Hypothalamus (tissue), 51 donors: ENCODE measurements at places on chromosomes 2 and 18.

DNA sequence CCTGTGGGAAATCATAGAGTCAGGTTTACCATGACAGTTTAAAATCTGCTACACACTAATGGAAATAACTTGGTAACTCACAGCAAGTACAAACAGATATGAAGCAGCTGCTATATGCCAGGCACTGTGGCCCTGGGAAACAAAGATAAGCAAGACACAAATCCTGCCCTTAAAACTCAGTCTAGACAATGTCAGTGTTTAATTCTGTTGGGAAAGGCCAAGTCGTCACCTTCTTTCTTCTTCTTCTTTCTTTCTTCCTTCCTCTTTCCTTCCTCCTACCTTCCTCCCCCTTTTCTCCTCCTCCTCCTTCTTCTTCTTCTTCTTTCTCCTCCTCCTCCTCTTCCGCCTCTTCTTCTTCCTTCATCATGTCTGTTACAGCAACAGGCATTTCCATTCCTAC is 26.8 kb downstream of the PLEK start:
- DNase-seq = no peak

- DNase-seq = no peak
Observed at GRCh38 chr2:112807233-112807807, 23.0 kb upstream of the IL1A start.

DNA sequence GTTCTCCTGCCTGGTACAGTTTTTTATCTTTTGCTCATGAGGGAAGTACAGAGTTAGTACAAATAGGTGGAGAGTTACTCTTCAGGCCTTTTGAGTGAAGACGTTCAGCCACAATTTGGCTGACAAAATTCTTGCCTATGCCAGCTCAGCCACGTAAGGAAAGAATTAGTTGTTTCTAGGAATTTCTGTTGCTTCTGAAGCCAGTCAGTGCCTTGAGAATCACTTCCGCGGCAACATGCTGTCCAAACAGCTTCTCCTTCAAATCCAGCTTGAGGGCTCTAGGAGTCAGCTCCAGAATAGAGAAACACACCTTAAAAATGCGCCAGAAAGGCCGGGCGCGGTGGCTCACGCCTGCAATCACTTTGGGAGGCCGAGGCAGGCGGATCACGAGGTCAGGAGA is 27.5 kb downstream of the M1AP start:
- no peak for DNase-seq

DNA sequence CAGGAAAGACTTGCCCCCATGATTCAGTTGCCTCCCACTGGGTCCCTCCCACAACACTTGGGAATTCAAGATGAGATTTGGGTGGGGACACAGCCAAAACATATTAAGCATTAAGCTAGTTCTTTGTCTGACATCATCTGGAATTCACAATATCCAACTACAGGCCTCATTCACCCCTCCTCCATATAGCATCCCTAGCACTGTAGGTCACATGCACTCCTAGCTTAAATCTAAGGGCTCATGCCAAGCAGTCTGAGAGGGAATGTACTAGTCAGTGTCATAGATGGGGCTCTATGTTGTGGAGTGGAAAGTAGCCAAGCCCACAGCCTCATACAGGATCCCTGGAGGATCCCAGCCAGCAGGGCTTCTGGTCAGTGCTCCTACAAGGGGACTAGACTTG is 92.1 kb downstream of the IRS1 start:
- DNase-seq = no peak

DNA sequence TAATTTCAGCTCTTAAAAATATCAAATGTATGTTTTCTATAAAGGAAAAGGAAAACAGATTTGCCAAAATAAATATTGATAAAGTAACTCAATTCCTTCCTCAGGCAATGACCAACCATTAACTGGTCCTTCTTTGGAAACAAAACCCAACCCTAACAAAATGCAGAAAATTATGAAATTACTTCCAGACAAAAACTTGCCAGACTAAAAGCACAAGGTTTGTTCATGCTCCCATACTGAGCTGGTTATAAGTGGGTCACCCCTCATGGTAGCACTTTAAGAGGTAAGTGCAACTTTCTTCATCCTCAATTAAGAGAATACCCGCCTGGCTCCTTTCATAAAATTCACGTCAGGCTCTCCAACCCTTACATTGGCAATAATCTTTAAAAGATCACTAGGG is 31.1 kb upstream of the TTC32 start:
- DNase-seq = no peak

DNA sequence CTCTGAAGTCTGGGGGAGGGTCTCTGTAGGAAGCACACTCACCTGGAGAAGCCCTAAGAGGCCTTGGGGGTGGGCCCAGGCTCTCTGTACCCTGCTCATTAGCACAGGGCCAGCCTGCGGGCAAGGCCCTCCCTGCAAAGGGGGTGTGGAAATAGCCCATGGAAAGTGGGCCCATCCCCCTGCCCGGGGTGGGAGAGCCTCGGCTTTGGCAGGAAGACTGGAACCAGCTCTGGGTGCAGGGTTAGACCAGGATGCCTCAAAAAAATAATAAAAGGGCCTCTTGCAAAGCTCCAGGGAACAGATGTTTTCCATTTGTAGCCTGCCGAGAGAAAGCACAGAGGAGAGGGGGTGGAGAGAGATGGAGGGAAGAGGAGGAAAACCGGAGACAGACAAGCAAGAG is 98.7 kb downstream of the STPG4 start:
- DNase-seq = no peak

- DNase-seq = no peak
Observed at GRCh38 chr18:48774941-48775340, 175.8 kb downstream of the SMAD7 start.

DNA sequence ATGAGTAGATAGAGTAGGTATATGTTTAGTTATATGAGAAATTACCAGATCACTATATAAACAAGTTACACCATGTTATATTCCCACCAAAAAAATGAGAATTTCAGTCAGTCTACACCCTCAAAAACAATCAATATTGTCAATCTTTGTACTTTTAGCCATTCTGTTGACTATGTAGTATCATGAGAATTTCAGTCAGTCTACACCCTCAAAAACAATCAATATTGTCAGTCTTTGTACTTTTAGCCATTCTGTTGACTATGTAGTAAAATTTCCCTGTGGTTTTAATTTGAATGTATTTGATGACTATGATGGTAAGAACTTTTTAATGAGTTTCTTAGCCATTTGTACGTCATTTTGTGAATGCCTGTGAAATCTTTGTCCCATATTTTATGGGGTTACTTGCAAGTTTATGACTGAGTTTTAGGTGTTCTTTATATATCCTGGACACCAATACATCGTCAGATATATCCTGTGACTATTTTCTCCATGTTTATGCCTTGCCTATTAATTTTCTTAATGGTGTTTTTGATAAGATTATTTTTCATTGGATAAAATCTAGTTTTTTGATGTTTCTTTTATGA is 528.4 kb upstream of the SPHKAP start:
- no peak for DNase-seq
